ENCODE measurements at places on chromosomes 11 and 22.

GRCh38 chr11:27710536-27710935 lies 10.3 kb upstream of the BDNF start:
- no peak for DNase-seq

DNA sequence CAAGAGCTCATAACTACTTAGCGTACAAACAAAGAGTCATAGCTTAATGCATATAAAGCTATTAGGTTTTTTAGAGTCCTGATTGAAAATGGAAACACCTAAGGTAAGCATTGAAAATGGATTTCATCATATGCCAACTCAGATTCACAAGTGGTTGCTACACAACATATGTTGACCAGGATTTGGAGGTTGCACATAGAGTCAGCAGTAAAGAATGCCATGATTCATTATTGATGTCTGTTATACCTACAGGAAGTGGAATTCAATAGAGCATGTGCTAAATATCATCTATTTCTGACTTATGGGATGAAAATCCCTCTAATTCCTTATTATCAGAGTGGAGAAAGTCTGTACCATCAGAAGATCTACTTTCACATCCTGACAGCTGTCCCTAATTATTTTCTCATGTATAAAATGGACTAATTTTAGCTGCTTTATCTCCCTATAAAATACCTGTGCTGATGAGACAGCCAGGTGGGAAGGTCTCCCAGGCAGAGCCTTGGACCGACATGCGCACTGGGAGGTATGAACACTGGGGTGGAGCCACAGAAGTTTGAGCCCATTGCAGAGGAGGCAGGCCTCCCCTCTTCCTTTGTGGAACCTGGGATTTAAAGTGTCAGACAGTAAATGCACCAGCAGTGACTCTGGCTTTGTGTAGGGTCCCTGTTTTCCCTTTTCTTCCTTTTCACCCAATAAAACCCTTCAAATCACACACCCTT lies 204.2 kb downstream of the AASDHPPT start:
- no peak for DNase-seq

GRCh38 chr11:117868088-117868487 lies 8.4 kb downstream of the FXYD6 start:
- no peak for DNase-seq

- DNase-seq, result no peak
Observed at GRCh38 chr11:76781807-76782530, 1.2 kb upstream of the TSKU start.

DNA sequence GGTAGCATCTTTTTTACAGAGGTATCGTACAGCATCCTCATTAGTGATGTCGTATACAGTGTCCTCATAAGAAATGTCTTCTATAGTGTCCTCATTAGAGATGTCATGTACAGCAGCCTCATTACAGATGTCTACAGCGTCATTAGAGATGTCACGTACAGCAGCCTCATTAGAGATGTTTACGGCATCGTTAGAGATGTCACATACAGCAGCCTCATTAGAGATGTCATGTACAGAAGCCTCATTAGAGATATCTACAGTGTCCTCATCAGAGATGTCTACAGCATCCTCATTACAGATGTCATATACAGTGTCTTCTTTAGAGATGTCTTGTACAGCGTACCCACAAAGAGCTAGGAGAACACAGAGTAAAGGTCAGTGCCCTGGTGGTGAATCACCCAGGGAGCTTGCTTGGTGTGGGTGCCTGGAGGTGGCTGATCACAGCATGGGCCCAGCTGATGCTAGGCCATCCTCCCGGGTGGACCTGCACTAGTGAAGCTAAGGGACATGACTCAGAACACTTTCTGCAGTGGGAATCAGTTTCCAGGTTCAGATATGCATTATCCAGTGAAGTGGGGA lies 109.2 kb downstream of the IGLL1 start:
- no peak for DNase-seq

GRCh38 chr22:42294034-42294985 lies 23.9 kb upstream of the TCF20 start:
- no peak for DNase-seq

DNA sequence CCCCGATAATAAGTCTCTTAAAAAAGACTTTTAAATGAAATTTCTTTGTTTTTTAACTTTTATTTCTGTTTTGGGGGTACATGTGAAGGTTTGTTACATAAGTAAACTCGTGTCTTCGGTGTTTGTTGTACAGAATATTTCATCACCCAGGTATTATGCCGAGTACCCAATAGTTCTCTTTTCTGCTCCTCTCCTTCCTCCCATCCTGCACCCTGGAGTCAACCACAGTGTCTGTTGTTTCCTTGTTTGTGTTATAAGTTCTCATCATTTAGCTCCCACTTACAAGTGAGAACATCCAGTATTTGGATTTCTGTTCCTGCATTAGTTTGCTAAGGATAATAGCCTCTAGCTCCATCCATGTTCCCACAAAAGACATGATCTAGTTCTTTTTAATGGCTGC lies 1.6 kb upstream of the GSTP1 start:
- DNase-seq, result no peak

GRCh38 chr11:10108915-10109680 lies 184.9 kb downstream of the SBF2 start:
- DNase-seq, result no peak

GRCh38 chr11:61357233-61357893 lies 4.3 kb downstream of the CYB561A3 start:
- DNase-seq, result peak; percentile 11

- DNase-seq, result no peak
Observed at GRCh38 chr11:64263021-64263946, 12.0 kb downstream of the PLCB3 start.

DNA sequence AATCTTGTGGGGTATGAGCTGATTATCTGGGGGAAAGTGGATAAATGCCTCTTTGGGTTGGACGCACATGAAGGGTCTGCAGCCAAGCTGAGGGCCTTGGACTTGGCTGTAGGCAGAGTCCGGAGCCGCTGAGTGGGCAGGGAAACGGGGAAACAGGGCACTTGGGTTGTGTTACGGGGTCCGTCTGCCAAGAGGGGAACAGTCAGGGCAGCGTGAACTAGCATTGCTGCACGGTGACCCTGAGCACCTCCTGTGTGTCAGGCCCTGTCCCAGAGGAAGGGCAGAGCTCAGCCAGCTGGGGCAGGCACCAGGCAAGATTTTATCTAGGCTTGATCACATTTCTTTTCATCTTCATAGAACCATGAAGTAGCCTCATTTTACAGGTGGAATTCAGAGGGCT lies 11.9 kb downstream of the FAM83F start:
- no peak for DNase-seq
